ENCODE measurements at places on chromosomes 6 and 20. TPM values are rescaled to one million over a fixed set of nuclear protein-coding genes. Genes with fewer than 3 reads are reported as not detected.

The CARMIL1 gene
- 0.58 TPM for total RNA-seq

The FOXS1 gene
- not detected for total RNA-seq

The SLC17A3 gene
- total RNA-seq, result not detected

The LY6G6C gene
- not detected for total RNA-seq

The SLC25A27 gene
- total RNA-seq, result not detected

The SOX4 gene
- 2.8 TPM for total RNA-seq

The AIG1 gene
- 13.8 TPM for total RNA-seq

The PKIB gene
- under 0.01 TPM for total RNA-seq

The ARMC12 gene
- 0.86 TPM for total RNA-seq

The UNC5CL gene
- total RNA-seq, result not detected

The ADTRP gene
- 1.2 TPM for total RNA-seq

The ENPP1 gene
- 6.7 TPM for total RNA-seq

The MMP24 gene
- total RNA-seq, result 0.86 TPM

The RGL2 gene
- 32.6 TPM for total RNA-seq

The IGF2R gene
- total RNA-seq, result 46.1 TPM

The HDGFL1 gene
- not detected for total RNA-seq

The HTR1E gene
- not detected for total RNA-seq

The BMP7 gene
- not detected for total RNA-seq

The BCAS1 gene
- total RNA-seq, result not detected

The IRF4 gene
- total RNA-seq, result not detected

The RALGAPB gene
- 21.6 TPM for total RNA-seq

The CRISP3 gene
- not detected for total RNA-seq

The TMEM200A gene
- total RNA-seq, result 7.3 TPM

The STMND1 gene
- total RNA-seq, result not detected

The CST7 gene
- not detected for total RNA-seq

The CDKAL1 gene
- total RNA-seq, result 11.2 TPM

The SLC52A3 gene
- not detected for total RNA-seq

The NT5E gene
- 315 TPM for total RNA-seq
